ENCODE measurements at places on chromosomes 11 and 22.

DNA sequence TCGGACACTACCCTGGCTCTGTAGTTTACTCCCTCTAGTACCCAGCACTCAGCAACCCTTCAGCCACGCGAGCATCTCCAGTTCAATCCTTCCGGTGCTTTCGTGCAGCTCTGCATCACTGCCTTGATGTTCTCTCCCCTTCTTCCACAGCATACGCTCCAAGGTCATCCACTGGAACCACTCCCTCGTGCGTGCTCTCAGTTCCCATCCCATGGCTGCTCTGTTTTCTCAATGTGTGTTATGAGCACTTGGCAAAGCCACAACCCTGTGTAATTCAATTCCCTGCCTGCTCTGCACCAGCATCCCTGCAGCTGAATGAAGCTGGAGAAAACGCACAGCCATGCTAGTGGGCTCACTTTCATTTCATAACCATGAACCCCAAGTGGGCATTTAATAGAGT is 38.5 kb upstream of the NFRKB start:
- no peak for DNase-seq

GRCh38 chr11:128686745-128687177 is 7.1 kb upstream of the FLI1 start:
- DNase-seq, result no peak

- no peak for DNase-seq
These were observed 26.0 kb upstream of the FLI1 start for GRCh38 chr11:128667873-128668272.

DNA sequence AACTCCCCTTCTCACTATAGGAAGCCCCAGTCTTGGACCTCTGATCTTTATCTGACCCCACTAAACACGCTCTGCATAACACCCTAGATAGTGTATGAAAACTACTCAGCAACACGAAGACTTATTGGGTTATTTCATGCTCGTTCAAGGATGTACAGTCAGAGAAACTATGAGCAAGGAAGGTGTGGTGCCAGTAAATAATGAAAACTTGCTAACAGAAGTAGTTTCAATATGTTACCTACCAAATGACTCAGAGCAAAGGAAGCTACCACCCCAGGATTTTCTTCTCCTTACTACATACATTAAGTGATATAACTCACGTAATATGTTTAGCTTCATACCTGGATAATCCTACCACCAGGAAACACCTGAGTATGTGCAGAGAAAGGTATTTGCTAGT is 25.9 kb upstream of the LYVE1 start:
- DNase-seq, result no peak

DNA sequence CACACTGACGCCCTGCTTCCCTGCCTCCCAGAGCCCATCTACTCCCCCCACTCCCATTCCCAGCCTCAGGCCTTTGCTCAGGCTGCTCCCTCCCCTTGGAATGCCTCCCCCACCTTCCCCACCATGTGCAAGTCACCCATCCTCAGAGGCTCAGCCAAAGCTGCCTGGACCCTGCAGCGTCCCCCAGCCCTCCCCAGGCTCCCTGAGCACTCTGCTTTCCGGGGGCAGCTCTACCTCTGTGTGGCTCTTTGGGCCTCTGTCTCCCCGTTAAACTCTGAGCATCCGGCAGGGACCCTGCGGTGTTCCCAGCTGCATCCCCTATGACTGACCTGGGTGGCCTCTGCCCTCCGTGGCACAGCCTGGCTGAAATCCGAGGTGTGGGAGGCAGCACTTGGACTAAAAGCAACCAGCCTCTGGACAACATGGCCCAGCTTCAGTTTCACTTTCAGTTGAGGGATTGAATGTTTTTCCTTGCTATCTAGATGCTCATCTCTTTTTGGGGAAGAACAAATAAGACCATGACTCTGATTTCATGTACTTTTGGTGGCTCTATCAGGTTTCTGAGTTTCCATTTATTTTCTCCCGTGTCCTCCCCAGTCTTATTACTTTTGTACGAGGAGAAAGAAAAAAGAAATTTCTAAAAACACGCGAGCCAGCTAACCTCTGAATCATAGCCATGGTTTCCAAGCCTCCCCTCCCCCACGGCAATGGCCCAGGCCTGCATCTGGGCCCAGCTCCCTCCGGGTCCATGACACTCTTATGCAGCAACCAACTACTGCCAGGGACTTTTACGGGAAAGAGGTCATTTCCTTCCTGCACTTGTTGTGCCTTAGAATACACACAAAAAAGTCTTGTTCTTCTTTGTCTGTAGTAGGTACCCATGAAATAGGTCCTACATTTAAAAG is 3.8 kb downstream of the APOL3 start:
- no peak for DNase-seq

- DNase-seq, result no peak
These were observed 43.8 kb downstream of the CHRDL2 start for GRCh38 chr11:74687237-74688023.

DNA sequence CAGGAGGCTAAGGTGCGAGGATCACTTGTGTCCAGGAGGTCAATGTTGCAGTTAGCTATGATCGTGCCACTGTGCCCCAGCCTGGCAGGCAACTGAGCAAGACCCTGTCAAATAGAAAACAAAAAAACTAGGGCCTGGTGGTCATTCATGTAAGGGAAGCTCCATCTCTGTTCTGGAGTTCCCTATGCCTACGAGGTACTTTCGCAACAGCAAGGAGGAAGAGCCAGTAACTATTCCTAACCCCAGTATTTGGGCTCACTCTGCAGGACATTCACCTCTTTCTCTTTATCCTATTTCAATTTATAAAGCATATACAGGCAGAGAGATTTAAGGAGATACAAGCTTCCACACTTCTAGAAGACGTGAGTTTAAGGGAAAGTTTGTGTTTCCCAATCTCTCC is 46.6 kb downstream of the RDX start:
- no peak for DNase-seq

DNA sequence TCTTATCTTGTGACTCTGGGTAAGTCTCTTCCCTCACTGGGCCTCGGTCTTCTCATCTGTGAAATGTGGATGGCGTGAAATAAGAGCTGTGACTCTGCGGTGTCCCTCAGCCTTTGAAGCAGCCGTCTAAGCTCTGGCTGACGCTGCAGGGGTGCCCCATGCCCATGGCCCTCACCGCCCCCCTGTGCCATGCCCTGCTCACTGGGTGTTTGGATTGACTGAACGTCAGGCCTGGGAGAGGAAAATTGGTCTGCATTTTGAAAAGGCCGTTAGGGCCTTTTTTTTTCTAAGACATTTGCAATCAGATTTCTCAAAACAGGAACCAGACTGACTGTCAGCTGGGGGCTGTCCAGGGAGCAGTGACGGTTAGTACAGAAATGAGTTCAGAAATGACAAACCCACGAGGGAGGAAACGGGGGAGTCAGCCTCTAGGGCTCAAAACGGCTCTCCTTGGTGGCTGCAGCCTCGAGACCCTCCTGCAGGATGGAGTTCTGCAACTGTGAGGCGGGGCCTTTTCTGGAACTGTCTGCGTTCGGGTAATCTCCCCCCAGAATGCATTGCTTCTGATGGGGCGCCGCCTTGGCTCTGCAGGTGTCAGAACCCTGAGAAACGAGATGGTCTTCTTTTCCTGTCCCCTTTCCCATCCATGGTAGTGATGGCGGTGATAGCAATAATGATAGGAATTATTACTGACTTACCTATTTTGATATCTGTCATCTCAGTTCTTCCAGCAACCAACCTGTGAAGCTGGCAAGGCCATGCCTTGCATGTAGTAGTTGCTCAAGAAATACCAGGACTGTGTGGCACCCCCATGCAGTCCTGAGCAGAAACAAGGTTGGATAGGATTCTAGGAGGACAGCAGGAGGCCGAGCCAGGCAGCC is 2.0 kb downstream of the GRK2 start:
- no peak for DNase-seq

All from NT2/D1 (cell line).